ENCODE measurements at places on chromosomes 7 and 10.

DNA sequence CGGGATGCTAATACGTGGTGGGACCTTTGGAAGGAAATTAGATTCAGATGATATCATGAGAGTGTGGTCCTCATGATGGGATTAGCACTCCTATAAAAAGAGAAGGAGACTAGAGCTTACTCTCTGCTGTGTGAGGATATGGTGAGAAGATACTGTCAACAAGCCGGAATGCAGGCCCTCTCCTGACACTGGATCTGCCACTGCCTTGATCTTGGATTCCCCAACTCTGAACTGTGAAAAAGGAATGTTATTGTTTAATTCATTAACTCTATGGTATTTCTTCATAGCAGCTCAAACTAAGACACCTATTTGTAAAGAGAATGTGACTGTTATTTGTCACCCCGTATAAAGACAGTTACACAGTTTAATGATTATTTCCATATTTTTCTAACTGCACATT is 1227.5 kb upstream of the C7orf33 start:
- no peak for DNase-seq

DNA sequence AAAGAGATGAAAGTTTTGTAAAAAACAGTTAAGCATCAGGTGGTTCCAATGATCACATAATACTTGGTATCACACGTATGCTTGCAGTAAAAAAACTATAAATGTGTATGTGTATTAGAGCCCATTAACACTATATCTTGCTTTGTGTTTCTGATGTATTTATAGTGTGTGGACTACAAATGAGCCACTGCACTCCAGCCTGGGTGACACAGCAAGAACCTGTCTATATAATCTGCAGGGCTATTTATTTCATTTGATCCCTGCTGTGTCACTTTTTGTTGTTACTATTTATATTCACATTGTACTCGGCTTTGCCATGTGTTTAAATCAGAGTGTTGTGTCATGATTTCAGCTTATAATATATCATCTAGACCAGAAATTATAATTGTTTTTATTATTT is 487.8 kb upstream of the TEX47 start:
- DNase-seq: no peak

GRCh38 chr7:77461246-77461645 is 45.1 kb upstream of the GSAP start:
- no peak for DNase-seq

- no peak for DNase-seq
Measured at GRCh38 chr10:97607095-97607636, 17.6 kb downstream of the C10orf62 start.

DNA sequence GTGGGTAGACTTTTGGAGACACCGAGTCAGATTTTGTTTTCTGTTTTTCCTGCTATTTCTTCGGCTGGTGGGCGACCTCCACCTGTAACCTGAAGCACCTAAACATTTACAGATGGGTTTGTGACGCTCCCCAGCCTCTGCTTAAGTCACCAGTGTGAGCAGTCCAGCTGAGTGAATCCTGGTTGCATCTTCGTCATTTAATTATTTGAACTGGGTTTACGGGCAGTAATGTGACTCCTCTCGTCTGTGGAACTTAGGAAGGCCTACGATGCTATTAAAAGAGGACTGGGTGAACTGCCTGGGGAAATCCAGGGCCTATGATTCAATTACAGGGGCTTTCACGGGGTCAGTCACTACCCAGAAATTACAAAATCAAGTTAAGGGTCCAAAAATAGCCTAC is 52.5 kb downstream of the WNT2 start:
- no peak for DNase-seq

DNA sequence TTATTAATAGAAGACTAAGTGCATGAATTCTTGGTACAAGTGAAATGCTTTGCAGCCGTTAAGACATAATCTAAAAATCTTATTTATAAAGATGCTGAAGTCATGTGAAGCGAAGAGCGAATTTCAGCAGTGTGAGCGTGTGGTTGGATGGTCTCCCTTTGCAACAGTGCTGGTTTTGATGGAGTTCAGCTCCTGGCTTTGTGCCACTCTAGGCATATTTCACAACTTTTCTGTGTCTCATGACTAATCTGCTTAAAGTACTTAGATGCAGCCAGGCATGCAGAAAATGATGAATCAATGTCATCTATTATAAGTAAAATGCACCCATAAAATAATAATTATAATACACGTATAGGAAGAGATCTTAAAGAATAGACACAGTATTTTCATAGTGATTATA is 107.2 kb upstream of the TCERG1L start:
- no peak for DNase-seq

GRCh38 chr7:69610374-69611084 is 12.3 kb downstream of the AUTS2 start:
- no peak for DNase-seq

DNA sequence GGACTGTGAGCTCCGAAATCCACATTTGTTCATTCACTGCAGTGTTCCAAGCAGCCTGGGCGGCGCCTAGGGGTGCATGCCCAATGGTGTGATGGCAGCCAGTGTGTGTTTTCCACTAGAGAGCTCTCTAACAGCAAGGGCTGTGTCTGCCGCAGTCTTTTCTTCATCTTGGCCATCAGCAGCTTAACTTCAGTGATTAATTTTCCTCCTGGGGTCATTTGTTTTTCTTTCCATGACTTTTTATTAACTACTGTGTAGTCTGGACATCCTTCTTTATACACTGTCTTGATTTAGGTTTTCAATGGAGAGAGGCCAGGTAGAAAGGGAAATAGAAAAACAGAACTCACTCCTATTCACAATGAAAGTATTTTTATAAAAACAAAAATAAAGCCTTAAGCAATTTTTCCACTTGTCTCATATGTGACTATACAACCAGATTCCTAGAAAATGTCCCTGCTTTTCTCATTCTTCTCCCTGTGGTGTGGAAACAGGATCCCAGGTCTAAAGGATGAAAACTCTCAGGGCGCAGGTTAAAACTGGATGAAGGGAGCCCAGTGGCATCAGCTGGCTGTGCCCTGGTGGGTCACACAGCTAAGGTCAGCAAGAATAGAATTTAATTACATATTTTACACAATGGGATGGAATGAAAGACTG is 176.8 kb downstream of the PKD1L1 start:
- no peak for DNase-seq

GRCh38 chr7:3150027-3150426 is 106.4 kb upstream of the CARD11 start:
- DNase-seq: no peak

GRCh38 chr7:7798510-7798909 is 80.1 kb upstream of the RPA3 start:
- DNase-seq: no peak

DNA sequence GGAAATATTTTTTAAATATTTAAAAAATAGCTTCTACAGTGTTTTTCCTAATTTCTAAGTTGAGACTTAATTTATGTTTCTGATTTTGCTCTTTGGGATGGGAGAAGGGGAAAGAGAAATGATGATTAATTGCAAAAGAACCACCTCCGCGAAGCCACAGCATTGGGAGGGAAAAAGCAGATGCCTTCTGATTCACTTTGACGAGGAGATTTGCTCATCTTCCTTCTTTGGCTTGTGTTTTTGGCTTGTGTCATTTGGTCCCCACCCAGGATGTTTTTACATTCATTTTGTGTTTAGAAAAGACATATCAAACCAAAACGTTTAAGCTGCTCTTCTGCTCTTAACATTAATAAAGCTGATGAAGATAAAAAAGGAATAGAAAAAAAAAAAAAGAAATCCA is 121.7 kb downstream of the MACC1 start:
- DNase-seq: no peak

DNA sequence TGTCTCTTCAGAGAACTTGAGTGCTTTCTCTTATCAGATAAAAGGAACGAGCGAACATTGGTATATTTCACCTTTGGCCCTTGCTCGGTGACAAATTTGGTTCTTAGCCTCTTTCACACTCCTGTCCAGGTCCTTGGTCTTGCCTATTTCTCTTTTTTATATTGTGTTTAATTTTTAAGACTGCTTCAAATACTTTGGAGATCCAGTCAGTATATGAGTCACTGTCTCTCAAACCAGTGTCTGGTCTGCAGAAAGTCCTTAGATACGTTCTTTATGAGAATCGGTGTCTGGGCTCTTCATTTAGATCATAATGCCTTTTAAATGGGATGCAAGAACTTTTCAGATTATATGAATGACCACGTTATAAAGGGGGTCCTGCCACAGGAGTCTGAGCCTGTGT is 55.0 kb downstream of the PIK3AP1 start:
- DNase-seq: no peak

DNA sequence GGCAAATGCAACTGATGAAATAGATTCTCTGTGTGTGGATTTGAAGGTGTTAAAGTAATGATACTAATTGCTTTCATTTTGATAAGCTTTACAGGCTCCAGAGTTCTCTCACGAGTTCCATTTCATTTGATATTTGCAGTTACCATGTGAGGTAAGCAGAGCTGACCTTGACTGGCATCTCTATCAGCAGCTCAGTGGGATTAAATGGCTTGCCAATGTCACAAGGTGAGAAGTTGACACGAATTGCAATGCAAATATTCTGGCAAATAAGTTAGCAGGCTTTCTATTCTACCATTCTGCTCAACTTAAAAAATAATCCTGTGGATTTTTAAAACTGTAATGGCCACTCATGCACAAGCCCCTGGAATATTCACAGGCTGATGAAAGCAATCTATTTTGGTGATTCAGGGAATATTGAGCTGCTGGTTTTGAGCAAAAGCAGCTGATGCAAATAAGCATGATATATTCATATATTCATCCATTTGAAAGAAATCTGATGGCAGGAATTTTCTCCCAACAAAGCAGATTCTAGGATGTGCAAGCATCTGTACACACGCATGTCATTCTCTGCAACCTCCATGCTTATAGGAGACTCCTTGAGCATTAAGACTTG is 64.5 kb upstream of the ANKRD1 start:
- DNase-seq: no peak

DNA sequence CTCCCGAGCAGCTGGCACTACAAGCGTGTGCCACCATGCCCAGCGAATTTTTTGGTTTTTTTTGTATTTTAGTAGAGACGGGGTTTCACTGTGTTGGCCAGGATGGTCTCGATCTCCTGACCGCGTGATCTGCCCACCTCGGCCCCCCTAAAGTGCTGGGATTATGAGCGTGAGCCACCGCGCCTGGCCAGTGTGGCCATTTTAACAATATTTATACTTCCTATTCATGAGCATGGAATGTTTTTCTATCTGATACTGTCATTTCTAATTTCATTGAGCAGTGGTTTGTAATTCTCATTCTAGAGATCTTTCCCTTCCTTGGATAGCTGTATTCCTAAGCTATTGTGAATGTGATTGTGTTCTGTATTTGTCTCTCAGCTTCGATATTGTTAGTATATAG is 96.2 kb downstream of the GLCCI1 start:
- no peak for DNase-seq

DNA sequence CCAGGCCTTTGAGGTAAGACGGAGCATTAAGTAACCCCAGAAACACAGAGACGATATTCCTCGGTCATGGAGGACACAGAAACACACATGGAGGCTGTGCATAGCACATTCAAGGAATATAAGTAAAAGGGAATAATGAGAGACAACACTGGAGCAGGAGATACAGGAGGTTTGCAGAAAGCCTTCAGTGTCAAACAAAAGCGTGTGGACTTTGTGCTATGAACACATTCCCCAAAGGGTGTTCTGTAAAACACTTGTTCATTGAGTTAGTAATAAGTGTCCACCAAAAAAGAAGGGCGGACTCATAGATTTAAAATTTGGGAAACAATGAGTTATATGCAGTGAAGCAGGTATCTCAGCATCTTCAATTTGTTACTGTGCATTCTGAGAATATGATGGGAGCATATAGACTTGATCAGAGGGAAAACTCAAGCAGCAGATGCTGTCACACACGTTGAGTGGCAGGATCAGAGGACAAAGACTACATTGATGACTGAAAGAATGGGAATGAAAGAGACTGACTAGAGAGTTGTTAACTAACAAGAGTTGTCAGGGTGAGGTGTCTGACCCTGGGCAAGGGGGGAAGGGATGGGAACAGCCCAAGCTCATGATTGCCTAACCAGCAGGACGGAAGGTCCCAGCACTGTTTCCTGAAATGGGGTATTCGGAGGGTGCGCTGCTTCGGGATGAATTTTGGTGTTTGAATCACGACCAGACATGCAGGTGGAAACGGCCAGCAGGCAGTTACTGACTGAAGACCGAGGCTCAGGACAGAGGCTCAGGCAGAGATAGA is 85.2 kb upstream of the VIPR2 start:
- DNase-seq: no peak

DNA sequence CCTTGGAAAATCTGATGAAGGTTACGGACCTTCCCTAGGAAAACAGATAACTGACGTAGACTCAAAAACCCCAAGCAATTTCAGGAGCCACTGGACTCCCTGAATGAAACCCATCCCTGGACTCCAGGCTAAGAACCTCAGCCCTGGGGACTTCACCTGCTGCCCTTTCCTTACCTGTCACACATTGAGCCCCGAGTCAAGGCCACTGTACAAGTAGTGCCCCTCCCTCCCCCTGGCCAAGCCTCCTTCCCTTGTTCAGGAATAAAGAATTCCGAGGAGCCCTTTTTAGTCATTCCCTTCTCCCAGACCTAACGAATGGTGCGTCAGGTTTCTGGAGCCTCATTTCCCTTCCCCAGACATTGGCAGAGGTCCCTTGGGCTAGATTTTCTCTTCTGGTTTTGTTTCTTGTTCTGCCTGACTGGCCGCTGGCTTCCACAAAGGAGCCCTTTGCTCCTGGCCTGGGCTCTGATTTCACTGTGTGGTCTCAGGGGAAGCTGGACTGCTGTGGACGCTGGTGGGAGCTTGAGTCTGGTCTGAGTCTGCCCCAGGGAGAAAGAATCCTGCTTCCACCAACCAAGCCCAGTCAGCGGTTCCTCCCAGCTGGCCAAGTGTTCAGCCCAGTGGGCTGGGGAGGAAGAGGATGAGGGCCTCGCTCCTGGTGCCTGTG is 31.7 kb downstream of the ZNF775 start:
- DNase-seq: no peak

GRCh38 chr10:27564880-27565279 is 60.8 kb downstream of the RAB18 start:
- DNase-seq: no peak

GRCh38 chr7:31647511-31647910 is 39.5 kb upstream of the PPP1R17 start:
- no peak for DNase-seq

DNA sequence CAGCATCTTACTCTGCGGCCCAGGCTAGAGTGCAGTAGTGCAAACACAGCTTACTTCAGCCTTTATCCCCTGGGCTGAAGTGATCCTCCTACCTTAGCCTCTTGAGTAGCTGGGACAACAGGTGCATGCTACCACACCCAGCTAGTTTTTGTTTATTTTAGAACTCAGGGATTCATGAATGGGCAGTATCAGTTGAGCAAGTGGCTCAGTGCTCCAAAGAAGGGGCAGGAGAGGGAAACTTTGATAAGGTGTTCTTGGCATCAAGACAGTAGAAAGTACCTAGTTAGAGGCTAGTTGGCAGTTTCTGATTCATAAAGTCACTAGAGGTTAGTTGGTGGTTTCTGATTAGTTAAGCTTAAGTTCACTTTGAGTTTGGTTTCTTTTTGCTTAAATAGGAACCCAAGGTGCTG is 18.4 kb downstream of the TRIM24 start:
- DNase-seq: no peak

Data from activated CD4-positive, alpha-beta T cell treated with anti-CD3 and anti-CD28 coated beads for 4 hours (primary cell).